ENCODE measurements at places on chromosomes 7 and 10.

GRCh38 chr7:16916738-16917137, 35.0 kb upstream of the AGR3 start:
- DNase-seq, result no peak

DNA sequence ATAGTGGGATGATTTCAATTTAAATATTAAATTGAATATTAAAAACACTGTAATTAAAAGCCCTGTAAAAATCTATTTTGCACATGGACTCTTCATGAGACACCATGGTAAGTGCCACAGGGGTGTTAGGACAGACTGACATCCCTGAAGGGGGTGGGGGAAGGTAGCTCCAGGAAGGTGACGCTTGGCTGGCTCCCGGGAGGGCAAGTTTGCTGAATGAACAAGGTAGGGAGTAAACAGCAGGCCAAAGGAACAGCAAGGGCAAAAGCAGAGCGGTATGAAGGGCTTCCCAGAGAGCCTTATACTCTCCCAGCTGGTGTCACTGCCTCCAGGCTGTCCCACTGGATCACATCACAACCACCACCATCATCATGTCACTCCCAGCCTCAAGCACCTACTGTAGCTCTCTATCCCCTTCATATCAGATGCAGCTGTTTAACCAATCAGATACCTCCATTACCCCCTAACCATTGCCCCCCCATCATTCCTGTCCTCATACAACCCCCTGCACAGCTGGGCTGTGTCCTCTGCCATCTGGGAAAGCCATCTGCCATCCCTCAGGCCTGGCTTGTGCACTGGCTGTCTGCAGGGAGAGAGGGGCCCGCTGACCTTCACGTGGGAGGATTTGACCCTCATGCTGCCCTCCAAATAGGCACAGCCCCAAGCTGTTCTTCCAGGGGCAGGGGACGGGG, 19.5 kb downstream of the HSPA12A start:
- DNase-seq, result no peak

DNA sequence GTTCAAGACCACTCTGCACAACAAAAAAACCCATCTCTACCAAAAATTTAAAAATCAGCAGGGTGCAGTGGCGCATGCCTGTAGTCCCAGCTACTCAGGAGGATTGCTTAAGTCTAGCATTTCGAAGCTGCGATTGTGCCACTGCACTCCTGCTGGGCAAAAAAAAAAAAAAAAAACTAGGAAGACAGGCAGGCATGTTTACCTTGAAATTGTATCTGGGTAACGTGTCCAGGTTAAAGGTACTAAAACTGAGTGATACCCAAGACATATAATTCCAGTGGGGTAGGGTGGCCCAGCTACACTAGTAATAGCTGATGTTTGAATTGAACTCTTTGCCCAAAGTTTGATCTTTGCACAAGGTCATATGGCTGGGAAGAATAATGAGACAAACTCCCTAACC, 16.2 kb downstream of the GHITM start:
- no peak for DNase-seq

DNA sequence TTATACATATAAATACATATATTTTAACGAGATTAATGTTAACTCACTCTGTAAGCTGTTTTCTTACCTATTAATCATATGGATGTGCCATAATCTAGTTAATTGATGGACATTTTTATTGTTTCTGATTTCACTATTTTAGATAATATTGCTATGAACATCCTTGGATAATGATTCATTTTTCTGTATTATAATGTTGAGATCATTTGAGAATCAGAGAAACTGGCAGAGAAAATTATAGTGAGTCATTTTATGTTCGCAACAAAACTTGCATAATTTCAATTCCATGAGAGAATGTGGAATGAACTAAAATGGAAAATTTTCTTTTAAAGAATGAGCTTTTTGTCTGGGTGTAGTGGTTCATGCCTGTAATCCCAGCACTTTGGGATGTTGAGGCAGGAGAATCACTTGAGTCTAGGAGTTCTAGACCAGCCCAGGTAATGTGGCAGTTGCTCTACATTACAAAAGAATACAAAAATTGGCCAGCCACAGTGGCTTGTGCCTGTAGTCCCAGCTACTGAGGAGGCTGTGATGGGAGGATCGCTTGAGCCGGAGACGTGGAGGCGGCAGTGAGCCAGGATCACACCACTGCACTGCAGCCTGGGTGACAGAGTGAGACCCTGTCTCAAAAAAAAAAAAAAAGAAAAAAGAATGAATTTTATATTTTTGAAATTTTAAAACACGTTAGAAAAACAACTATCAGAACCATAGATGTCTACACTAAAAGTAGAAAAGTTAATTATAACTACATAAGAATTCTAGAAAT, 40.5 kb downstream of the PAPSS2 start:
- no peak for DNase-seq

GRCh38 chr7:18384491-18385143, 110.9 kb upstream of the HDAC9 start:
- DNase-seq, result no peak

GRCh38 chr7:47149971-47150370, 431.9 kb downstream of the TNS3 start:
- DNase-seq, result no peak

DNA sequence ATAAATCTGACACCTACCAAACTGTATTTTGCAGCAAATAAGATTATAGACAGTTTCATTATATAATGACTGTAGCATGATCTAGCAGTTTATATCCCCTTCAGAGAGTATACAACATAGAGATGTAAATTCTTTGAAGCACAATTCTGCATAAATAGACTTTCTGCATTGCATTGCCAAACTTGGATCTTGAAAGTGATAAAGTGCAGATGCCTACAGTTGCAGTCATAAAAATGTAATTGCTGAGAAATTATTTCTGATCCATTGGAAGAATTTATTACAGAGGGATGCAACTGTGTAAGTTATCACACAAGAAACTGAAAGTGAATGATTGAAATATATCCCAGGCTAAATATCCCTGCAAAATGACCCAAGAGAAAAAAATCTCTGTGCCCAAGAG, 65.1 kb downstream of the CTNNA3 start:
- no peak for DNase-seq
